ENCODE measurements at places on chromosomes 1 and 21.

- DNase-seq: no peak
Observed at GRCh38 chr1:205534444-205534985, 30.0 kb downstream of the CDK18 start.

- DNase-seq: peak; percentile 31
Observed at GRCh38 chr1:207077470-207078377, 10.9 kb upstream of the C4BPB start.

GRCh38 chr21:34980423-34981115 is 68.5 kb downstream of the RUNX1 start:
- DNase-seq: no peak

- no peak for DNase-seq
Observed at GRCh38 chr1:119492763-119493162, 14.2 kb upstream of the HSD3B1 start.

DNA sequence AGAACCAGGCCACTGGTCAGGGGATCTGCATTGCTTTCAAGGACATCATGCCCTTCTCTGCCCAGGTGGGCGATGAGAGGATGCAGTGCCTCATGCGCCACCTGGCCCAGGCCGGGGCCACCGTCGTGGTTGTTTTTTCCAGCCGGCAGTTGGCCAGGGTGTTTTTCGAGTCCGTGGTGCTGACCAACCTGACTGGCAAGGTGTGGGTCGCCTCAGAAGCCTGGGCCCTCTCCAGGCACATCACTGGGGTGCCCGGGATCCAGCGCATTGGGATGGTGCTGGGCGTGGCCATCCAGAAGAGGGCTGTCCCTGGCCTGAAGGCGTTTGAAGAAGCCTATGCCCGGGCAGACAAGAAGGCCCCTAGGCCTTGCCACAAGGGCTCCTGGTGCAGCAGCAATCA is 5.0 kb upstream of the ZBTB48 start:
- DNase-seq: no peak
